ENCODE measurements at places on chromosomes 2 and 18.

DNA sequence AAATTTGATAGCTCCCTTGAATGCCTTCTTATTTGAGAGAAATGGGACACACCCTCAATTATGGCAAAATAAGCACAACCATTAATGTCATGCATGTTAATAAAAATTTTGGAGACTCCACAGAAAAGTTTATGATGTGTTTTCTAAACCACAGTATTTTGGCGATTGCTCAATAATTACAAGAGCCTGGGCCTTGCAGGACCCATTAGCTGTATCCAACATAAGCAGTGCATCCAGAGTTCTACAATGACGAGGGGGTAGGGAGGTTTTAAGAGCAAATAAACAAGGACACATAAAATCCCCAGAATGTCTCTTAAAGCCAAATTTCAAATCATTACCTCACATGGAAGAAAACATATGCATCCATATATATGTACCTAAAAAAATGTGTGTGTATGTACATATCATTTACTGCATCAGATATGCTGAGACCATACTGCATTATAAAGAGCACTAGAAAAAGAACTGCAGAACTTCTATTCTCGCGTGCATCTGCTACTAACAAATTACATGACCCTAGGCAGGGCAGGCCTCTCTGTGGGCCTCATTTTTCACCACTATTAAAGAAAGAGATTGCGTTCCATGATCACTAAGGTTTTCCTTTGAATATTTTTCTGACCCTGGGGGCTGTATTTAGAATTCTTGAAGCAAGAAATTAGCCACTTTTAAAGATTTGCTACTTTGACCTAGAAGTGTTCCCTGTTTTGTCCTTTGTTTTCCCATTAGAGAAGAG lies 38.0 kb downstream of the CMPK2 start:
- DNase-seq = no peak

- DNase-seq = no peak
Observed at GRCh38 chr2:235577404-235578330, 83.8 kb downstream of the AGAP1 start.

DNA sequence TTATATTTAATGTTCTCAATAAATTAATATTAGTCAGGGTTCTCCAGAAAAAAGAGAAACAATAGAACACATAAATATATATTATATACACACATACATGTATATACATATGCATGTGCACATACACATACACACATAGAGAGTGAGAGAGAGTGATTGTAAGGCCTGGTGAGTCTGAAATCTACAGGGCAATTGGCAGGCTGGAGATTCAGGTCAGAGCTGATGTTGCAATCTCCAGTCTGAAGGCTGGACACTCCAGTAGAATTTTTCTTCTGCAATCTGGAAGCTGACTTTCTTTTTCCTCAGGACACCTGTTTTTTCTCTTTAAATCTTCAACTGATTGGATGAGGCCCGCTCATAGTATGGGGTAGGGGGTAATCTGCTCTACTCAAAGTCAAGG lies 3.2 kb downstream of the TMEM182 start:
- no peak for DNase-seq

DNA sequence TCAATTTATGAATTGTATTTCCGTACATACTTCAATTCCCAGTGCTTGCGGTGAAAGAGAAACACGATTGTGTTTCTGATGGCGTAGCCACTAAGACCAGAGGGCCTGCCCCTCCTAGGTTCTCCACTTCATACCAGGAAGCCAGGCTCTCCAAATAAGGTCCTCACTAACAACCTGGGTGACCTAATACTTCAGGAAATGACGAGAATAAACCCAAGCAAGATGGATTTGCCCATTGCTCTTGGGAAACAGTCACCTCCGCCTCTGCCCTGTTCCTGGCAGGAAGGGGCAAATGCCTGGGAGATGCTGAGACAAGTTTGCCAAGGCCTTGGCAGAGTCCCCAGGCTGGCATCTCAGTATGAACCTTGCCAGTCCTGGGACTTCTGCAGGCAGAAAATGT lies 41.8 kb downstream of the TTC32 start:
- no peak for DNase-seq

- DNase-seq = no peak
Observed at GRCh38 chr18:26320686-26321085, 94.4 kb downstream of the TAF4B start.

- DNase-seq = no peak
Observed at GRCh38 chr18:54679318-54680149, 88.5 kb downstream of the DYNAP start.

- DNase-seq = no peak
Observed at GRCh38 chr2:119372778-119373568, 6.2 kb downstream of the DBI start.

GRCh38 chr18:13606604-13607254 lies 119.6 kb downstream of the FAM210A start:
- DNase-seq = no peak

DNA sequence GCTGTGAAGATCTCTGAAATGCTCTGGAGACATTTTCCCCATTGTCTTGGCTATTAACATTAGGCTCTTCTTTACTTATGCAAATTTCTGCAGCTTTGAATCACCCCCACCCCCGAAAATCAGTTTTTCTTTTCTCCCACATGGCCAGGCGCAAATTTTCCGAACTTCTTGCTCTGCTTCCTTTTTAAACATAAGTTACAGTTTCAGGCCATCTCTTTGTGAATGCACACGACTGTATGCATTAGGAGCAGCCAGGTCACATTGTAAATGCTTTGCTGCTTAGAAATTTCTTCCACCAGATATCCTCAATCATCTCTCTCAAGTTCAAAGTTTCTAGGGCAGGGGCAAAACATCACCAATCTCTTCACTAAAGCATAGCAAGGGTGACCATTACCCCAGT lies 106.8 kb downstream of the PARD3B start:
- no peak for DNase-seq

DNA sequence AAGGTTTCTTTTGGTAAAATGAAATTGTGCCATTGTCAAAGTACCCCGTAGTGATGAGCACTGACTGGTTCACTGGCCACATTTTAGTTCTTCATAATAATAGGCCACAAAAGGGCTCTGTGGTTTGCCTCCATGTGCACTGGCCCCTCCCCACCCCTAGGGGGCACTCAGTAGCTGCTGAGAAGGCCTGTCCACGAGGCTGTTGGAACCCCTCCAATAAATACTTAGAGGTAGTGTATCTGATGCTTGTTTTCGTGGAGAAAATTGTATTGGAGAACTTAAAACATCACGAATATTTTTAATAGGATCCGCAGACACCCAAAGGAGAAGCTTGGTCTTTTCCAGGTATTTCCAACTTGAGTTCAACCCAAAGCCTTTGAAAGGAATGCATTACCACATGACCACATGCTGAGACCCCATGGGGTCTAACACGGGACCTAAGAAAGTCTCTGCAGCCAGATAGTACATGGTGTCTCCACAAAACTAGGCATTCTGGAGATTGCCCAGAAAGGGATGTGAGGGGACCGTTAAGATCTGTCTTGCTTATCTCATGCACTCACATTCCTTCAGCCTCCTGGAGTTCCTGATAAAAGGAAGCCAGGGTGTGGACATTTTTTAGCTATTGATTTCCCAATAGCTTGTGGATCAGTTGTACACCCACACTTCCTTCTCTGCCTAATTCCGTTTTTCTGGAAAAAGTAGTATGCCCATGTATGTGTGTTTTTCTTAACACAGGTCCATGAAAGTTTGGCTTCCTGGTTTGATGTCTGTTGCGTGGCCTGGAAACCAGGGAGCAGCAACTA lies 28.5 kb upstream of the NOSTRIN start:
- DNase-seq = no peak

DNA sequence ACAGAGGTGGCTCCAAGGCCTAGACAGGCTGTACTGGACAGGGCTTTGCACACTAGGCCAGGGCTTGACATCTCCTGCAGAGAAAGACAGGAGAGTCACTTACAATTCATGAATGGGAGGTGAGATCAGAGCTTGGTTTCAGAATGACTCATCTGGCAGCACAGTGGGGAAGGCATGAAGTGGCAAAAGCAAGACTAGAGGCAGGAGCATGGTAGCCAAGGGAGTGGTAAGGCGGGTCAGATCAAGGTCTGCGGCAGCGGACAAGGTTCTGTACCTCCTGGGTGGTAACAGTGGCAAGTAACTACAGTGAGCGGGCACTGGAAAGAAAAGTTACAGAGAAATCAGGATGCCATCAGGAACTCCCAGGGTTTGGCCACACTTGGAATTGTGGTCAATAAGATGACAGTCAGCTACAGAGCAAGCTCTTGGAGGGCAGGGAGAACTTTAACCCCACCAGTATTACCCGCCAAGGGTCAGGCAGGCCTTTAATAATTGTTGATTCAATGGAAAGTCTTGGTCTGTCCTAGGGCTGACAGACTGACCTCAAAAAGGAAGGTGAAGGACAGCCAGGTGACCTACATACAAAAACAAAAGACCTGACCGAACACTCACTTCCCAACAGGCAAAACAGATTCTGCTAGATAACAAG lies 5.7 kb downstream of the MCFD2 start:
- DNase-seq = no peak

DNA sequence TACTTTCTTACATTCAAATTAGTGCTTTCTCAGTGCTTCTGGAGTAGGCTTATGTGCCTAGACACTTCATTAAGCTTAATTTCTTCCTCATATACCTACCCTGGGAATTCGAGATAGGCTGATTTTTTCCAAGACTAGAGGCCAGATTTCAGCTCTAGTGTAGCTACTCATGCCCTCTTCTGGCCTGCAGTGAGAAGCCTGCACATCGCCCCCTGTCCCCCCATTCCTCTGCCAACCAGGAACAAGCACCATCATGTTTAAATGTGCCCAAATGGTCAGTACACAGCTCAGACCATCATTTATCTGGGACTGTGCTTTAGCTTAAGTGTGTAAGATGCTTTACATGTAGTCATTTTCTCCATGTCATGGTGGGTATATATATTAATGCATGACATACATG lies 1218.8 kb upstream of the LRRTM1 start:
- no peak for DNase-seq

GRCh38 chr18:54254265-54254758 lies 15.0 kb upstream of the POLI start:
- no peak for DNase-seq

DNA sequence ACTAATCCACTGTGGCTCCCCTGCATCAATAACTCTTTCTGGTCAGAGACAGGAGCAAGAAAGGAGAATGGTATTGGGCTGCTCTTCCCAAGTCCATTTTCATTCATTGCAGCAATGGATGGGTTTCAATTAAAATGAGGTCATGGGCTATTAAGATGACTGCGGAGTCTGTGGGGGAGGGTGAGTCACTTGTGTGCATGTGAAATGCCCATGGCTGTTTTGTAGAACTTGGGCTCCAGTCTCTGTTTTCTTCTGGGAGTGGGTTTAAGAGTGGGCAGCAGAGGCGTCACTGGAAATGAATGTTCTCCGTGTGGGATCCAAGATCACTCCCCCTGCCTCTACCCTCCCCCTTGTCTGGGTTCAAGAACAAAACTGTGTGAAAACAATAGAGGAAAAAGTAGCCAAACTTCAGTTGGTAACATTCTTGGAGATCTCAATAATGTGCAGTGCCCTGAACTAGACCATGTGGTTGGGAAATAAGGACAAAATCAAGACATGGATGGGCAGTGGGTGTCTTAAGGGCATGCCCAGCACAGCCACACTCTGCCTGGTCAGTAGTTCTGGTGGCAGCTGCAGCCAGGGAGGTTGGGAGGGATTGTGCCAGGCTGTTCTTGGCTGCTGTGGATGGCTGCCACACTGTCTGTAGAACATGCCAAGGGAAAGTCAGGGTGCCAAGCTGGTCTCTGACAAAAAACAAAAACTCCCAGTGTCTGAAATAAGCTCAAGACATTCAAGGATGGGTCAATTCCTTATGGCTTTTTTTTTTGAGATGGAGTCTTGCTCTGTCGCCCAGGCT lies 68.2 kb upstream of the CXCR4 start:
- DNase-seq = no peak

DNA sequence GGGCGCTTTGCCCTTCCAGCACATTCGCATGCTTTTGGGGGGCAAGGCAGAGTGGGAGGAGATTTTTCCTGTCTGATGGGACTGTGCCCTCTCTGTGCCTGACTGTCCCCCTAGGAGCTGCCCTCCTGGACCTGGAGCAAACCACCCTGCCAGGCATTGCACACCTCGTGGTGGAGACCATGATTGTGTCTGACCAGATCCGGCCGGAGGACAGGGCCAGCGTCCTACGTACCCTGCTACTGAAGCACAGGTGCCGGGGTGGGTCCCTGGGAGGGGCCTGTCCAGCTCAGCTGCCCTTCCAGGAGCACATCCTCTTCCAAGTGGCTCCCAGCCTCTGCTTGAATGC lies 5.3 kb downstream of the SLC4A3 start:
- DNase-seq = no peak

DNA sequence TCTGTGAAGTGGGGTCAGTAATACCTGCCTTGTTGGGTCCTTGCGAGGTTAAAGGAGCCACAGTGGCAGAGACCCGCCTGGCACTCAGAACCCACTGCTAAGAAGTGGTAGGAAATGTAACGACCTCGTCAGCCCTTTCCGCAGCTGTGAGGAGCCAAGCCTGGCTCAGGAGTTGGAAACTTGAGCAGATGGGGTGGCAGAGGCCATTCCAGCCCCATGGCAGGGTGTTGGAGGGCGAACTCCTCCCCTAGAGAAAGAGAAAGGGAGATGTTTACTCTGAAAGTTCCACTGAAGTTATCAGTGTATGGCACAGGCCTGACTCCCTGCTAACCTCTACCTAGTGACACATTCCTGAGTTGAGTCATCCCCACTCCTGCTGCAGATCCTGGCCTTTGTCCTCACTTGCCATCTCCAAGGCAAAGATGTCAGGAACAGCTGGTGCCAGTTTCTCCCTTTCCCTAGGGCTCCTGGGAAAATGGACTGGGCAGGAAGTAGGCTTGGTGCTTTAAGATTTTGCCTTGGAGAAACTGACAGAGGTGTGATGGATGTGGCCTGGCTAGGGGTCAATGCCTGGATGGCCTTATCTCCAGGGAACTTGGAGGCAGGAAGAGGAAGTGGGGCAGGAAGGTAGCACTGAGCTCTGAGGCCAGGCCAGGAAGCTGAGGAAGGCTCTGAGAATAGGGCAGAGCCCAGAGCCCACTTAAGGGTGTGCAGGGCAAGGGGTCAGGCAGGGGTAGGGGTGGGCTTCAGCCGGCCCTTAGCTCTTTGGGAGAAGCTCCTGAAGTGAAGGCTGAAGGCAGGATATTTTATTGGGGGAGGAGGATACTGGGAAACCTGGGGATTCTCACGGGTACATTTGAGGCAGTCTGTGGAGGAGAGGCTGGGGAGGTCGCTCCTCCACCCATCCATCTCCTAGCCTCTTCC lies 888 bp downstream of the VAMP5 start:
- no peak for DNase-seq

DNA sequence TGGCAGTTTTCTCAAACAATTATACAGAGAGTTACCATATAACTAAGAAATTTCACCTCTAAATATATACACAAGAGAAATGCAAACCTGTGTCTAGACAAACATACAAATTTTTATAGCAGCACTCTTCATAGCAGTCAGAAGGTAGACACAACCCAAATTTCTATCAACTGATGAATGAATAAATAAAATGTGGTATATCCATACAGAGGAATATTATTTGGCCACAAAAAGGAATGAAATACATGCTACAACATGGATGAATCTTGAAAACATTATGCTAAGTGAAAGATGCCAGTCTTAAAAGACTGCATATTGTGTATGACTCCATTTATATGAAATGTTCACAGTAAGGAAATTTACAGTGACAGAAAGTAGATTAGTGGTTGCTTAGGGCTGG lies 30.6 kb upstream of the KDM3A start:
- no peak for DNase-seq
